ENCODE measurements at places on chromosomes 2 and 18.

- no peak for DNase-seq
Observed at GRCh38 chr2:196601430-196602306, 37.8 kb upstream of the CCDC150 start.

DNA sequence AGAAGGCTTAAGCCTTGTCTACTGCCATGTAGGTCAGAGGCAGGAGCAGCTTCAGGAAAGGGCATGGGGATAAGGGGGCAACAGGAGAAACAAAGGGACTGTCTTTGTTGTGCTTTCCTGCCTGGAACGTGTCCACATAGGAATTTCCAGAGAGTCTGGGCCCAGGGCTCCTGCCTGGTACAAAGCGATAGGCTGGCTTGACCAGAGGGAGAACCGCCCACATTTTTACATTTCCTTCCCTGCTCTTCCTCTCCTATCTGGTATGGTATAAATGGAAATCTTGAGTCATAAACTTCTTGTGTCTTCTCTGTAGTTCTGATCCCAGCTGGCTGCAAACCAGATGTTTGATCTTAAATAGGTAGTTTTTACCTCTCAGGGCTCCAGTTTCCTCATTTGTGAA is 414.8 kb downstream of the HRH4 start:
- no peak for DNase-seq

GRCh38 chr2:221810245-221810644 is 238.1 kb upstream of the EPHA4 start:
- DNase-seq: no peak

GRCh38 chr2:60826111-60826510 is 55.3 kb upstream of the REL start:
- DNase-seq: no peak

GRCh38 chr2:7429733-7430132 is 512.5 kb downstream of the RNF144A start:
- DNase-seq: no peak

DNA sequence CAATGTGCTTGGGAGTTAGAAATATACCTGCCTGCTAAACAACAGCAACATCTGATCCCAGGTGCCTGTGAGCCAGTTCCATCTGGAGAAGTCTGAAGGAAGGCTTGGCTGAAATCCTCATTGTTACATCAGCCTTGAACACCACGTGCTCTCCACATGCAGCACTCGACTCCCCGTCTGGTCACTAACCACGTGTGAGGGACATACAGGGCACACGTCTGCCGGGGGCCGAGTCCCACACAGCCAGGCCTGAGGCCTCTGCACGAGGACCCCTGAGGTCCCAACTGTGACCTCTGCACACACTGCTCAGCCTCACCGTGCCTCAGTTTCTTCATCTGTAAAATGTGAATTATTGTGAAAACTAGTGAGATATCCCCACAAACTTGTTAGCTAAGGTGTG is 236.5 kb upstream of the SALL3 start:
- DNase-seq: no peak

GRCh38 chr2:232532419-232532818 is 6.5 kb downstream of the CHRND start:
- no peak for DNase-seq

Data from MV-4-11 (cell line).